D721Med (cell line): ENCODE measurements at places on chromosomes 7 and 10.

DNA sequence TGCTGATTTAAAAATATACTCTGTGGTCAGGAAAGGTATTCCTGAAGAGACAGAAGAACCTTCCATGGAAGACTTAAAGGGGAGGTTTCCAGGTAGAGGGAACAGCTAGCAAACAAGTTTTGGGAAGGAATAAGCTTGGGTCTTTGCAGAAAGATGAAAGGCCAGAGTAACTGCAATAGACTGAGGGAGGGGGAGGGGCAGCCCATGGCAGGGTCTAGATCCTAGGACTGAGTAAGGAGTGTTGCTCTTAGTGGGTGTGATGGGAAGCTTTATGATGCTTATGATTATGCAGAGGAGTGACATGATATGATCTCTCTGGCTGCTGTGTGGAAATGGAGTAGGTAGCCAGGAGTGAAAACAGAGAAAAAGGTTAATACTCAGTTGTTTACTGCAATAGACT lies 90.0 kb upstream of the FEZF1 start:
- DNase-seq: no peak

DNA sequence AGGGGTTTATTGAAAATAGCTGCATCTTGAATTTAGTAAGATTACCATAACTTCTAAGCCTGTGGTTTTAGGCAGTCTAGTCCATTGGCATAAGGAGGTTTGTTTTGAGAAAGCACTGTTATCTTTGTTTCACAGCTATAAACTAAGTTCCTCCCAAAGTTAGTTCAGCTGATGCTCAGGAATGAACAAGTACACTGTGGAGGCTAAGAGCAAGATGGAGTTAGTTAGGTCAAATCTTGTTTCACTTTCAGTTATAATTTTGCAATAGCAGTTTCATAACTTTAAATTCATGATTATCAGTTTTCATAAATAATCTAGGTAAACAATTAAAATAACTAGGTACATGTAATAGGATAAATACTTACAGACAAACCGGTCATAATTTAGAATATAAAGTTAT lies 15.4 kb downstream of the SEC61G start:
- no peak for DNase-seq

DNA sequence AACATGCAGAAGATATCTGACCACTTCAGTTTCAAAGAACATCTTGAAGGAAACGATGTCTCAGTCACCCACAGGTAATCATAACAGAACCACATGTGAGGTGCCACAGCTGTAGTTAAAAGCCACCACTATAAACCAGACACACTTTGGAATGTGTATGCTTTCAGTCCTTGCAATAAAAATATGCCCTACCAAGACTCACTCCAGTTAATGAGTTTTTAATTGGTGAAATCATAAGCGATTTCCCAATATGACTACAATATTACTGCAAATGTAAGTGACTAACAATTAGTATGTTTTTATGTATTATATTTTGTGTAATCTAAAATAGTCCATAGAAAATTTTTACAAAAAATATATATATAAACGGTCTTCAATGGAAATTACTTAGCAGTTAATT lies 428.2 kb downstream of the PARD3 start:
- DNase-seq: no peak

- no peak for DNase-seq
These were observed 45.0 kb upstream of the TFEC start for GRCh38 chr7:116075351-116076145.

DNA sequence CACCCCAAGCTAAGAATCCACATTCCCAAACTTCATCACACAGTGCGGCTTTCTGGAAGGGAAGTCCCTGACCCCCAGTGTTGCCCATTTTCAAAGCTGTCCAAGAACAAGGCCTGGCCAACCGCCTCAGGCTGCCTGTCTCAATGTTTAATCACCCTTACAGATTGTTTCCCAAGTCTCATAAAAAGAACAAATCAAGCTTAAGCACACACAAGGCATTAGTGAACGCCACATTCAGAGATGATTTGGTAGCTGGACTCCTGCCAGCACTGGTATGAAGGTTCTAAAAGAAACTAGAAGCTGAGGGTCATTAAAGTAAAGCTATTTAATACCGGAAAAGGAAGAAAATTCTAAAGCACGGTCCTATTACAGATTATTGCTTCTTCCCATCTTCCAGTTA lies 35.6 kb downstream of the C10orf90 start:
- no peak for DNase-seq

DNA sequence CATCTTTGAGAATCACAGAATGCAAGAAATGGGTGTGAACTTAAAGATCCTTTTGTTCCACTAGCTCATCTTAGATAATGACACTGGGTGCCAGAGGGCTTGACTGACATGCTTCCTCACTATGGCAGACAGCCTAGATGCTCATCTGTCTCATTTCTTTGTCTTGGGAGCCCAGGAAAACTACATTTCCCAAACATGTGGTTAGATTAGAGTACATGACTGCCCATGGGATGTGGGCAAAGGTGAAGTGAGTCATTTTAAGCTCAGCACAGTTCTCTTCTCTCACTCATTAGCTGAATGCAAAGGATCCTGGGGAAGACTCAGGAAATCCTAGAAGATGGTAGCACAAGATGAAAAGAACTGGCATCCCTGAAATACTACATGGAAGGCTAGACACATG lies 32.5 kb upstream of the TBX20 start:
- no peak for DNase-seq

GRCh38 chr10:921471-922414 lies 9.8 kb downstream of the LARP4B start:
- DNase-seq: no peak

DNA sequence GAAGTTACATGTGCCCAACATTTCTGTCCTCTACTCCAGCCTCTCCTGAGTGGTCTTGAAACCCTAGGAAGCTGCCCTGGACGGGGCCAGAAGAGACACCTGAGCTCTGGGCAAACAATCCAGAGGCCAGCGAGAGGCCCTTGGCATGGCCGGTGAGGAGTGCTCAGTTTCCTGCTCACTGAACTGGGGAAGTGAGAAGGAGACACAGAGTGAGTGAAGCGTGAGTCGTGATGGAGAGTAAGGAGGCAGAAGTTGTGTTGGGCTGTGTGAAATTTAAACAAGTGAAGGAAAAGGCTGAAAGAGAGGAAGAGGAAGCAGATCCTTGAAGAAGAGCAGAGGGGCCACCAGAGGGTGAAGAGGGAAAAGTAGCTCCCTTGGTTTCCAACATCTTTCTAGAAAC lies 73.2 kb downstream of the WNT2 start:
- DNase-seq: no peak

- no peak for DNase-seq
These were observed 410.7 kb downstream of the POM121L12 start for GRCh38 chr7:53446170-53446569.

- DNase-seq: no peak
These were observed 166.6 kb upstream of the TCF7L2 start for GRCh38 chr10:112783351-112784021.

DNA sequence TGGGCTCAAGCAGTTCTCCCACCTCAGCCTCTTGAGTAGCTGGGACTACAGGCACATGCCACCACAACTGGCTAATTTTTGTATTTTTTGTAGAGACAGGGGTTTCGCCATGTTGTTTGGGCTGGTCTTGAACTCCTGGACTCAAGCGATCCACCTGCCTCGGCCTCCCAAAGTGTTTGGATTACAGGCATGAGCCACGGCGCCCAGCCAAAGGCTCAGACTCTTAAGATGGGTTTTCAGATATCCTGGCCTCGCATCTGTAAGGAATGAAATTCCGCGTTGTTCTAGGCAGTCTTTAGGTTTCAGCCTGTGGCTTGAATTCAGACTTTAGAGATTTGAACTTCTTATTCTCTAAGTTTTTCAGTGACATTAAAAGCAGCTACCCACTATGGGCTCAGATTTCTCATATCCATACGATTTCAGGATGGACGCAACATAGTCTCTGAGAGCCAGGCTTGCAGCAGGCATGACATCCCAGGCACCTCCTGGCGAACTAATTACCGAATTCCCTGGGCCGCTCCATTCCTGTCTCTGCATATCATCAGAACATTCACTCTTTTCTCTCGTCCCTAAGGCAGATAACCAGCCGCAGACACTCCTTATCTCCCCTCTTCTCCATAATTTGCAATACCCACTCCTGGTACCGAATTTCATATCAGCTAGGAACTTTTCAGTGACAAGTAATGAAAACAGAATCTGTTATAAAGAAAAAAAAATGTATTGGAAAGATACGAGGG lies 29.7 kb downstream of the IL15RA start:
- DNase-seq: no peak

DNA sequence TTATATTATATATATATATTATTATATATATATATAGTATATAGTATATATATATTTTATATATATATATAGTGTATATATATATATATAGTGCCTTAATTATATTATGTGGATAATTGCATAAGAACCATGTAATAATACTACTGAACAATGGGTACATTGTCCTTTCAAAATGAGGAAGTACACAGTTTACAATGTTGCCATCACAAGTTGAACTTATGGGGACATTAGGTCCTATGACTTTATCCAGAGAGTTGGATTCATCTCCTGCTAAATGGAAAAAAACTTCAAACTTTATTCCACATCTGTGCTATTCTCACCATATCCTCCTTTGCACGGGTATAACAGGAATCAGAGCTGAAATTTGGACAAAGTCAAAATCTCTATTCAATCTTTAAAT lies 105.0 kb upstream of the AGR3 start:
- no peak for DNase-seq
